ENCODE measurements at places on chromosomes 12 and 14.
A peak's percentile ranks its signal among the peaks of the same experiment; 100 is the strongest.

DNA sequence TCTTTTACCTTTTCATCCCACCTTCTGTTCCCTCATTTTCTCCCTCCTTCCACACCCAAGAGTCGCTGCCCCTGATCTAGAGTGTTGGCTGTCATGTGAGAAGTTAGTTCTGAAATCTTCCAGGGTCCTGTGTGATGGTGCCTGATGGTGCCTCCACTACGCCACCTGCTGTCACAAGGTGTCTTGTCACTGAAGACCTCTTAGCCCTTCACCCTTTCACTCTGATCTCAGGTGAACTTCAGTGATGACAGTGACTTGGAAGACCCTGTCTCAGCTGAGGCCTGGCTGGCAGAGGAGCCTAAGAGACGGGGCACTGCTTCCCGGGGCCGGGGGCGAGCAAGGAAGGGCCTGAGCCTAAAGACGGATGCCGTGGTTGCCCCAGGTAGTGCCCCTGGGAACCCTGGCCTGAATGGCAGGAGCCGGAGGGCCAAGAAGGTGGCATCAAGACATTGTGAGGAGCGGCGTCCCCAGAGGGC lies 7.6 kb upstream of the PFDN5 start:
- DNase-seq: peak; percentile 77

- DNase-seq: no peak
Observed at GRCh38 chr12:62562846-62563245, 96.2 kb downstream of the MON2 start.

- DNase-seq: no peak
Observed at GRCh38 chr12:95582230-95583058, 31.2 kb upstream of the USP44 start.

- DNase-seq: no peak
Observed at GRCh38 chr14:104644656-104645378, 40.2 kb upstream of the TMEM179 start.

DNA sequence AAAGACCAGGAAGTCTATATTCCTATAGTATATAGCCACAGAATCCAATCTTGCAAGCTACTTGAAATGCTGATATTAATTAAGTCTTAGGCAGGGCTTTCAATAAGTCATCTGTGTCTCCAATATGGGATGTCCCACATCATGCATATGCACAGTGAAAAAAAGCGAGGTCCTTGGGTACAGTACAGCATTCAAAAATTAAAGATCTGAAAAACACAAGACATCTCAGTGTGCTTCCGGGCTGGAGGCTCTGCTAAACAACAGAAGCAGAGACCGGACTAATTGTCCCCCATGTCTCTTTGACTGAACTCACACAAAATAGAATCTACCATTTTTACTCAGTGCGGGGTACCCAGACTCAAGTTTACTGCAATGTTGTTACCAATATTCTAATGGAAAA lies 156.0 kb downstream of the DAD1 start:
- no peak for DNase-seq

DNA sequence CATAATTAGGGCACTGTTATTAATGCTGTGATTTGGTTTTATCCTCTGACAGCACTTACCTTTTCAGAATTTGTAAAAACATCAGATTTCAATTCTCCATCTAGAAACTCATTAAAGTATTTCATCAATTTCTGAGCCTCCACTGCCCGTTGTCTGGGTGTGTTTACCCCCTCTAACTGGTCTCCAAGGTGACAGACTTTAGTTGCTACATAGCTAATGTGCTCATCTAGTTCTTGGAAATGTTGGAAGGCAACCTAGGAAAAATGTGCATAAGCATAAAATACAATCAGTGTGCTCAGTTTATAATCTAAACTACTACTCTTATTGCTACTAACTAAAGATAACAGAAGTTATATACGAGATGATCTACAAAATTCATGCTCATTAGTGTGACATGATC lies 24.6 kb downstream of the EXOC5 start:
- no peak for DNase-seq

GRCh38 chr12:45627407-45628069 lies 102.0 kb upstream of the ARID2 start:
- DNase-seq: no peak

- no peak for DNase-seq
Observed at GRCh38 chr12:105832806-105833205, 305.9 kb downstream of the NUAK1 start.

Data from H9 (cell line).